ENCODE measurements at places on chromosomes 11 and 22.

DNA sequence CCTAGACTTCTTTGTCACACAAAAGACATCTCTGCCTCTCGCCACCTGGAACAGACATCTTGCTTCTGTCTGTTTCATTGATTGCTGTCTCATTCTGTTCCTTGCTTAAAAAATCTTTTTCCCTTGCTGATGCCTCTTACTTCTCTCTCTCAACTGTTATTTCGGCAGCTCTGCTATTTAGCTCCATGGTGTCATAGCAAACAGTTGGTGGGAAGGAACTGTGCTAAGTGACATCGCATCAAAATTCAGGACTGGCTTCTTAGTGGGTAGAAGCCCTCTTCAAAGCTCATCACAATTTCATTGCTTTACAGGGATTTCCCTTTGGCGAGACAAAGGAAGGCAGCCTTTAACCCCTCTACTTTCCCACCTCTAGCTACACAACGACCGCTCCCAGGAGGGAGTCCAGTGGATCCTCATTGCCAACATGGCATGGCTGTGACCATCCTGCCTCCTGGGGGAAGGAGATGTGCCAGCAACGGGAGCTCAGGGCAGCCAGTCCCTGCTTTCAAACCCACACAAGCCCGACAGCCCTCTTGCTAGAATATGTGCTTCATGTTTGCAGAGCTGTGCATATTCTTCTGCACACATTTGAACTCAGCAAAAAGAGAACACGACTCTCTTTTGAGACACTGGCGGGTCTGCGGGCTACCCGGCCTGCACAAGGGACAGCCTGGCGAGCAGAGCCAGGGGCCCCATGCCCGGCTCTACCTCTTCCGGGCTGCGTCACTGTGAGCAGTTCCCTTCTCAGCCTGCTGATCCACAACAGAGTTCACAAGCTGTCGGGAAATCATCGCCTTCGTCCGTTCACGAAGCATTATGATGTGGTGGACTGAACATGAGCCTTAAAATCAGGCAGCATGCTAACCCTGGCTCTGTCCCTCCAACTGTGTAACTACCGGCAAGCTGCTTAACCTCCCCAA lies 51.1 kb upstream of the JAM3 start:
- DNase-seq: no peak

- no peak for DNase-seq
These were observed 921.7 kb upstream of the RAG2 start for GRCh38 chr11:37519781-37520180.

DNA sequence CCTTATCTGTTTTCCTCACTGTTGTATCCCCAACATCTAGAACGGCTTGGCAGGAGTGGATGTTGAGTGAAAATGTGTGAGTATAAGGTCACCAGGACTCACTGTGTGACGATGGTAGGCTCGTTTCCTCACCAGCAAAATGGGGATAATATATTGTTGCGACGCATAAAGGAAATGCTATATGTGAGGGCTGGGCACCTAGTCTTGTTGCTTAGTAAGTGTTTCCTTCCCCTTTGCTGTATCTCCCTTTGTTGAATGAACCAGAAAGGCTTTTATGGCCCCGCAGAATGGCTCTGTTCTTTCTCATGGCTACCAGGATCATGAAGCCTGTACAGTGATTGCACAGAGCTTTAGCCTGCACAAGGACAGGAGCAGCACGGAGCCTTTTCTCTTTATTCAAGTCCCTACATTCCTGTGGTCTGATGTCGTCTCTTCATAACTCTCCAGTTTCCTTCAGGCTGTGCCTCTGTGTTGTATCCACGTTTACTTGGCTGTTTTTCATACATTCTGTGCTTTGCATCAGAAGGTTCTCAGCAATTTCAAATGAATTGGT lies 5.4 kb downstream of the TNRC6B start:
- DNase-seq: no peak

GRCh38 chr11:6298605-6299004 lies 21.7 kb downstream of the CAVIN3 start:
- DNase-seq: no peak

DNA sequence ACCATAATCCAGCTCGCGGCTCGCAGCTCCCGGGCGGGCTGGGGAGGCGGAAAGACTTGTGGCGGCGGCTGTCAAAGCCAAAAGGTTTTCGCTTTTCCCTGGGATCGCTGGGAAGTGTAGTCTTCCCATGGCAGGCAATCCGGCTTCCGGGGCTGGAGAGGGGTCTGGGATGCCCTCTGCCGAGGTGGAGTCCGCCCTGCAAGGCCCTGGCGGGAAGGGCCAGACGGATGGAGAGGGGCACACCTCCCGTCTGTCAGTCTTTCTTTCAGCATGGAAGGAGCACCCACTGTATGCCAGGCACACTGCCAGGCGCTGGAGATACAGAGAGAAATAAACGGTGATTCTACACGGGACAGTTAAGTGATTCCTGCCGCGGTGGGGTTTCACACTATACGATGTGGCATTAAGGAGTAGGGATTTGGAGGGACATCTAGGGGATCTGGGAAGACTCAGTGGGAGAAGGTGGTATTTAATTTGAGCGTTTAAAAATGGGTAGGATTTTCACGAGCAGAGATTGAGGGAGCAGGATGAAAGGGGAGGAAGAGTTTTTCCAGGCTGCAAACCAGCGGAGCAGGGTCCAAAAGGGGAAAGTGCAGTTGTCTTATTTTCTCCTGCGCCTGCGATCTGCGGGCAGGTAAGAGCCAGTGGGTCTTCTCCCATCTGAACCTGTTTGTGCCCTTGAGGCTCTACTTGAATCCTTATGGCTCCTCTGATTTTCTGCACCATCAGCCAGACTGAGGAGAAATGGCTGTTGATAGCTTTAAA lies at the start of gene BACE1:
Gene BACE1, minus strand, starts transcription at position 60 of the 765 bp plus-strand sequence. CDS start 461 bp downstream, outside the sequence.
- no peak for DNase-seq

DNA sequence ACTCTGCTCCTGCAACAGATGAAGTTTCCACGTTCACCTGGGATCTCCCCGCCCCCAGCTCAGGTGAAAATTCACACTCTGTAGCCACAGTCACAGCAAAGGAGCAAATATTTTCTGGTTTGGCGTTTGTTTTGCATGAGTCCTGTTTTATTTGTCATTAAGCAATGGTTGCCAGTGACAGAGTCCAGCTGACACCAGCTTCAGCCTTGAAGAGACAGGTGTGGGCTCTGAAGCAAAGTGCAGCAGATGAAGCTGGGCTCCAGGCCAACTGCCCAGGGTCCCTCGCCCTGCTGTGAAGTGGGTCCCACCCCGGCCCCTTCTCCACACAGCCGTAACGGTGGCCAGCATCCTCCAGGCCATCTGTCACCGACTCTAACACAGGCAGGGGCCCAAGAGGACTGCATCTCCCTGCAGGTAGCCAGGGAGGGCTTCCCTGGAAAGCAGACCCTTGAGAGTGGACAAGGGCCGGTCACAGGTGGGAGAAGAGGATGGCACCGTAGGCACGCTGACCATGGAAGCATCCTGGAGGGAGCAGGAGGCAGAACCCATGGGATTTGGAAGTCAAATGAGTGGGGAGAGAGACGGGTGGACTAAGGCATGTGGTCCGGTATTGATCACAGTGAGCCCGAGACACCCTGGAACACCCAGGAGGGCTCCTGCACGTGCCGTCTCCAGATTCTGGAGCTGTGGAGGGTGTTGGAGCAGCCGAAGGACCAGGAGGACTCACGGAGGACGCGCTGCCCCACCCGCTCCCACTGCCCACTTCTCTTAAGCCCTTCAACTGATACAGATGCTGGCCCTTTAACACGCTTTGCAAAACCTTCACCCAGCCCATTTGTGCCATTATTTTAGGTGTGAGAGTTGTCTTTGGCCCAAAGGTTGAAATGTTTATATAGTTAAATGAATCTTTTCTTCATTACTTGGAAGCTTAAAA lies 294.5 kb downstream of the BRD1 start:
- no peak for DNase-seq

GRCh38 chr11:59158206-59159068 lies 13.5 kb upstream of the DTX4 start:
- peak; percentile 44 for DNase-seq

DNA sequence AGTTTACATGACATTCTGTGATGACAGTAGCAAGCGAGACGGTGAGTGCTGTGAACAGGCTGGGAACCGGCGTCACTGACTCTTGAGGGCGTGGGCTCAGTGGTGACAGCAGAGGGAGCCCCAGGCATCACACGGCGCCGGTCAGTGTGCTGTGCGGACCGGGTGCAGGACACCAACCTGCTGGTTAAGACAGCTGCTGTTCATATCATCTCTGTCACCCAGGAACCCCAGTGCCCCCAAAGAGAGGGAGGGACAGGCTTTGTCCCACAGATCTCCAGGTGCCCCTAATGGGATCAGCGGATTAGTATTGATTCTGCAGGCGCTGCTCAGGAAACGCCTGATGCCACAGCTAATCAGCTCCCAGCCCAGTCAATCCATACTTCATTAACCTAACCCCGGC lies 18.4 kb downstream of the B3GAT1 start:
- DNase-seq: no peak

- DNase-seq: no peak
These were observed 137.5 kb upstream of the HSD17B12 start for GRCh38 chr11:43542750-43543712.

GRCh38 chr11:67071420-67072284 lies 15.0 kb downstream of the RHOD start:
- DNase-seq: peak; percentile 68

- no peak for DNase-seq
These were observed 679 bp upstream of the DPP3 start for GRCh38 chr11:66479394-66480116.

DNA sequence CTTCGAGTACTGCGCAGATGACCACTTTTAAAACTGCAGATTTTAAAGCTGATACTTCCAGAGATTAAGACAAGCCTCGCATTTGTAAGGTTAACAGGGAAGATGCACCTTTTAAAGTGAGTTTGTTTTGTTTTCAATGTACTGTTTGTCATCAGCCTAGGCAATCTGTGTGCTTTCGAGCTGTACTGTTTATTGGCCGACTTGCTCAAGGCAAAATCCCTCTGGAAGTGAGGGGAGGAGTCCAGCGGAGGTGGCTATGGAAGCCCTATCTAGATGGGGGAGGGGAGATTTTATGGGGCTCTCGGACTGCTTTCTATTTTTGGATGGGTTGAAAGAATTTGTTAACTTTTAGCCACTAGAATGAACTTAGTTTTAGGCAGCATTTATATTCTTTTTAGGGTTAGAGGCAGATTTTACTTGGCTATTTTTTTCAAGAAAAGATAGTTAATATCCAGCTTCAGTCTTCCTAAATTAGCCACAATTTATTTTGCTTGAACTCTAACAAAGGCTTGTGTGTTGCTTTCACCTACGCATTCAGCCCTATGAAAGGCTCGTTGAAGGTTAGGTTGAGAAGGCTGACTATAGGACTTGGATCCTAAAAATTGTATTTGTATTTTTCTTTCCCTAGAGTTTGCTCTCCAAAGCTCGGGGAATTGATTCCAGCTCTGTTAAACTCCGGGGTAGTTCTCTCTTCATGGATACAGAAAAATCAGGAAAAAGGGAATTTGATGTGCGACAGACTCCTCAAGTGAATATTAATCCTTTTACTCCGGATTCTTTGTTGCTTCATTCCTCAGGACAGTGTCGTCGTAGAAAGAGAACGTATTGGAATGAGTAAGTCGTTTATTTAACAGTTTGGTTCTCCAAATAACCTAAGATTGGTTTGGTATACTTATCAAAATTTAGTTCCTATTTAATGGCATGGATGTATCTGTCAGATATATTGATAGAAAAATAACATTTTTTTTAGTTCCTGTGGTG lies 2.1 kb downstream of the WEE1 start:
- no peak for DNase-seq

DNA sequence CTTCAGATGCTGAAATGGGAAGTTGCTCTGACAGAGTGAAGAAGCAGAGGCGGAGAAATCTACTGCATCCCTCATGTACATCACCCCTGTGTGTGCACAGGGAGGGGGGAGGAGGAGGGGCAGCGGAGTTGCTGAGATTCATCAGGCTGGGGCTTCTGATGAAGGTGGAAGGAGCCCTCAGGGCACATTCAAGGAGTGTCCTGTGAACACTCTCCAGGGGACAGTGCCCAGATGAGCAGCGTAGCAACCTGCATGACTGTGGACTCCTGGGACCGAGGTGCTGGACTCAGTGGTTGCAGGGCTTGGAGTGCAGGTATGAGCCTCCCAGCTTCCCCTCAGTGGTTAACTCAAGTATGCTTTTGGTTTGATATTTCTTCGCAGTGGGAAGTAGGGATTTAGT lies 257.8 kb upstream of the B3GAT1 start:
- DNase-seq: no peak

DNA sequence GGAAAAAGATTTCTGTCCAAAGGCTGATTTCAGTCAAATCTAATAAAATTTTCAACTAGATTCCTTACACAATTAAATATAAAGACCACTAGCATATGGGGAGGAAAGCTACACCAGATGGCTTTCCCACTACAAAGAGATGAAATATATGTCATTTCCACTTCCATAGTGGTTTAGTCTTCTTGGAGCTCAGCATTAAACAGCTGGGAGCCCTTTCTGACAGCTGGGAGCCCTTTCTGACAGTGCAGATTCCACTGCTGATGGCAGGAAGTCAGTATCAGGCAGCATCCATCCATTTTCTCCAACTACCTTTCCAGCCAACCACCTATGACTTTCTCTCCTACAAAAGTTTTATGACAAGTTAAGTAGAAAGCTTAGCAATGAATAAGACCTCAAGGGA lies 177.9 kb downstream of the RRAS2 start:
- DNase-seq: no peak

DNA sequence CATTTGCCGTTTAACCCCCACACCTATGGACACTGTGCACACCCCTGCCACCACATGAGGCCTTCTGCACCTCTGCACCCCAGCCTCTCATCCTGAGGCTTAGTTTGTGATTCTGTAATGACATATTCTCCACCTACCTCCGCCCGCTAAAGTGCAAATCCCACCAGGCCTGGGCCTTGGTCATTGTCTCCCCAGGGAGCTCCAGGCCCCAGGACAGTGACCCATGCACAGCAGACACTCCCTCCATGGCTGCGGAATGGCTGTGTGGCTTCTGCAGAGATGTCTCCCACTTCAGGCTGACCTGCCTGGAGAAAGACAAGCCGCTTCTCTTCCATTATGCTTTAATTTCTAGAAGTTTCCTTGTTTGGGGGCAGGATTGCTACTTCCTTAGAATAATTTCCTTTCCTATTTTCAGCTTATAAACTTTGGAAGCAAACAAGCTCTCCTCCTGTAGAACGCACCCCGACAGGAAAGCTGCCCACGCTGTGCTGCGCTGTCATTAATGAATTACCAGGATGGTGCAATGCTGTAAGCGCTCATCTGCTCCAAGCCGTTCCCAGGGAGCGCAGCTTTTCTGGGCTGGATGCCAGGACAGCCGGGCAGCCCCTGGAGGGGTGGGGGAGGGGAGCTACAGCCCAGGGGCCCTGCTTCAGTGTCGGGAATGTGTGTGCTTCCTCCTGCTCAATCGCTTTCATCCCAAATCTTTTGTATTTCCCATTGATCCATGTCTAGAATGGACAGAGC lies 618.0 kb downstream of the BRD1 start:
- no peak for DNase-seq

DNA sequence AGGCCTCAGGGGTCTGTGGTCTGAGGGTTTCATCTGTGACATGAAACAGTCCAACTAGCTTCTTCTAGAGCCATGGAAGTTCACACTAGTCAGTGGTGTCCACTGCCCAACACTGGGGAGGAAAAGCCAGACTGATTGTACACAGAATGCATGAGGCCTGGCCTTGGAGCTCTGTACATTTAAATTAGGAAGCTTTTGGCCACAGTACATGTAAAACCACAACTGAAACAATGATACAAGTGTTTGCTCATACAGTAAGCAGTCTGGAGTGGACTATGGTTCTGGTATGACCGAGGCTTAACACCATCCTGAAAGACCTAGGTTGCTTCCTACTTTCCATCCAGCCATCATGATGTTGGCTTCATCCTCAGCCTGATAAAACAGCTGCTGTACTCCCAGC lies 73.8 kb upstream of the SESN3 start:
- no peak for DNase-seq
